Activated T-helper 17 cell treated with anti-CD3 and anti-CD28 coated beads, Interleukin-2, amount 50 U/mL, for 72 hours (primary cell): ENCODE measurements at places on chromosomes 12 and 14. TPM values are rescaled to one million over a fixed set of nuclear protein-coding genes. Genes with fewer than 3 reads are reported as not detected.

- no peak for ATAC-seq
These were observed 65.3 kb upstream of the TRAF3 start for GRCh38 chr14:102711946-102712345.

Gene B4GALNT3
- total RNA-seq = 4.7 TPM

- ATAC-seq = no peak
These were observed 18.5 kb upstream of the KRT80 start for GRCh38 chr12:52210186-52210924.

DNA sequence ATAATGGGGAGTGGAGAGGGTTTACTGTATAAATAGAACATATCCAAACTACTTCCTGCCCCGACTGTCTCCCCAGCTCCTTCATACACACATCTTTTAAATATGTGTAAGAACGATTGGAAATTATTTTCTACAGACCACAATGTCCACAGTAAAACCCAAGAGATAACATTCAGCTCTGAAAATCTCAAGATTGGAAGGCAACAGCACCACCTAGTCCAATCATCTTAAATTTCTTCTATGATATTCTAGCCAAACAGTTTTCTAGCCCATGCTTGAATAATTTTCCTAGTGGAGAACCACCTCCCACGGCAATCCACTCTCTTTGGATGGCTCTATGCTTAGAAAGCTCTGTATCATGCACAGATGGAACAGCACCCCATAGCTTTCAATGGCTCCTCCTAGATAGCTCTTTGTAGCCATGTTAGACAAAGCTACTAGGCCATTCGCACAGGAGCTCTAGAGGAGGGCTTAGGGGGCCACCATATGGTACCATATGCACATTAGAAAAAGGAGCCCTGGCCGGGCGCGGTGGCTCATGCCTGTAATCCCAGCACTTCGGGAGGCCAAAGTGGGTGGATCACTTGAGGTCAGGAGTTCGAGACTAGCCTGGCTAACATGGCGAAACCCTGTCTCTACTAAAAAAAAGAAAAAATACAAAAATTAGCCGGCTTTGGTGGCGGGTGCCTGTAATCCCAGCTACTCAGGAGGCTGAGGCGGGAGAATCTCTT is 18.1 kb downstream of the VDR start:
- ATAC-seq = no peak

Gene RAP1B
- 238 TPM for total RNA-seq

Gene ESR2
- total RNA-seq = 6.1 TPM

GRCh38 chr12:29782871-29783772 is 620 bp downstream of the TMTC1 start:
- no peak for ATAC-seq

DNA sequence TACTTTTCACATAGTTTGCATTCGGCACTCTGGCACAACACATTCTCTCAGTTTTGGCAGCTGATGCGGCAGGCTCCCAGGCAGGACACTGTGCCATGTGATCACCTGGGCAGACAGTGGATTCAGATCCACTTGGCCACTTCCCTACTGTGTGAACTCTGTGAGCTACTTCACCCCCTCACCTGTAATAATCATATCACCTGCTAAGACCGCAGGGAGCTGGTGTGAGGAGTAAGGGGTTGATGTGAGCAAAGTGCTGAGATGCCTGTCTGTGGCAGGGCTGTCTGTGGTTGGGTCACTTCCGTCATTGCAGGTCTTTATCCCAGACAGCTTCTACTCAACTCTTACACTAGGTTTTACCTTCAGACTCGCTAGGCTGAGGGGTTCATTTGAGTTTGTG is 50.4 kb upstream of the AMN start:
- peak; percentile 67 for ATAC-seq

Gene CD163L1
- total RNA-seq = not detected

Gene FLVCR2
- total RNA-seq = 8.5 TPM

DNA sequence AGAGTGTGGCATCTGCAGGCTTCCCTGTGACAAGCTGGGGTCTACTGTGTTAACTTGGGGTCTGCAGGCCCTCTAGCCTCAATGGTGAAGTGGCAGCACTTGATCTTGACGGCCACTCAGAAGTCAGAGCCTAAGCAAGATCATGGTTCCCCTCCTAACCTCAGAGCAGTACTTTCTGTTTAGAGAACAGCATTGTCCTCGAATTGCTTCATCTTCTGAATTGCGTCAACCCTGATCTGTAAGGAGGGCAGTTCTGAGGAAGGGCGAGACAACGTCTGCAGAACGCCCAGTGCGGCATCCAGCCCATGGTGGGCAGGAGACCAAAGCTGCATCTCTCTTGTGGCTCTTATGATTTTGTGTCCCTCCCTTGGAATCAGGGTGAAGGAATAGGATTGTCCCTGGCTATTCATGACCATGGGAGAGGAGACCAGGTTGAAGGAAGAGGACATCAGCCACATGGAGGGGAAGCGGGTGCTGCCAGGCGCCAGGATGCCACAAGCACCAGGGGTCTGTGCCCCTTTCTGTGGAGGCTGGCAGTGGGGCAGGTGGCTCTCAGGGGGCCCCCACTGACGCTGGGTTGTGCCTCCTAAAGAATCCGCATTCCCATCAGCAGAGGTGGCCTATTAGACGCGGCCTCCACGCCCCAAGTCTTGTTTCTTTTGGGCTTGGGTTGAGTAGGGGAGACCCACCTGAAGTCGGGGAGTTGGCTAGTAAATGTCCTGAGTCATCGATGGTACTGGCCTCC is 2.2 kb downstream of the SERPINA9 start:
- ATAC-seq = no peak

DNA sequence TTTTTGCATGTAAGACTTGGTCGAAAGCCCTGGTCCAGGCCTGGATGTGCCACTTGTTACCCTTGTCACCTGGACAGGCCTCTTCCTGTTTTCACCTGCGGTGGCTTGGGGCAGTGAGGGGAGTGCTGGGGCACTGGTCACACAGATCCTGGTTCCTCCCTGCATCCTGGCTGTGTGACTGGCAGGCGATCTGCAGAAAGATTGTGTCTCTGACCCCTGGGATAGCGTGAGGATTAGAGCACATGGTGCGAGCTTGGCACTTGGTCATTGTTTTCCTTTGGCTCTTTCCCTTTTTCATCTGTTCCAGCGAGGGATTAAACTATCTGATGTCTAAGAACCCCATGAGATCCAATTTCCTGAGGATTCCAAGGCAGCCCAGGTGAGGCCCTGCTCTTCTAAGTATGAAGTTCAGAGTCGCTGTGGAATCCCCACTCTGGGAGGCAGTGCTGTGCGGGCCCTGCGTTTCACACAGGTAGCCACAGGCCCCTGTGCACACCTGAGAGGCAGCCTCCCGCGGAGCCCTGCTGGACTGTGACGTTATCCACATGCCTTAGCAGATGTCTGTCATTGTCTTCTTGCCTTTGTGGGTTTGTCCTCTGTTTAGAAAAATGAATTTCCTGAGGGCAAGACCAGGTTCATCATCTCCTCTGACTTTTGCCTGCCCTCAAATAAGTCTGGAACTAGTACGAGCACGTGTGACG is 288.4 kb downstream of the CACNA1C start:
- no peak for ATAC-seq
